WTC11 (cell line): ENCODE measurements at places on chromosomes 5 and 9. TPM values are rescaled to one million over a fixed set of nuclear protein-coding genes. Genes with fewer than 3 reads are reported as not detected.

- DNase-seq, result no peak
Measured at GRCh38 chr5:77981820-77982219, 205.7 kb upstream of the TBCA start.

DNA sequence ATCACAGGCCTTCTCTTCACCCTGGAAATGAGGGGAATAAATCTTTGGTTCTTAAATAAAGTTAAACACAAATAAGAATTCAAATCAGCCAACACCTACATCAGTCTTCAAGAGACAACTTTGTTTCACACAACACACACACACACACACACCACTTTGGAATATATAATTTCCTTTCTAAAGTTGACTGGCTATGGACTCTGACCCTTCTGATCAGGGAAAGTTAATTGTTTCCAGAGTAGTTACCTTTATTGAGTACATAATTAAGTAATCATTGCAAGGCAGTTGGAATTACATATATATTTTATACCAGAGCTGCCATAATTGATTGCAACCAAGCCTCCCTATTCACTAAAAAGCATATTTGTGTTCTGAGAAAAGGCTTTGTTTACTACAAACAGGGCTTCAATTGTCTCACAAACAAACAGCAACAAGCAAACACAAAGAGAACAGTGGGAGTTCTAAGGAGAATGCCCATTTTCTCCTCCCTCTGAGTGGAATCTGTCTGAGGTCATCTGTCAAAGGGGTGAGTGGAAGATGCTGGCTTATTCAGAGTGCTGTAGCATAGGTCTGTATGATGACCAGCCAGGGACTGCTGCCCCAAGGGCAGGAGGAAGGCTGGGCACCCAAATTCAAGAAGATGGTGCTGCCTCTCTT lies 136.6 kb downstream of the SEMA6A start:
- no peak for DNase-seq

The RGS14 gene
- 60.4 to 74.6 TPM (median 64.6 TPM) in 3 replicates for total RNA-seq

DNA sequence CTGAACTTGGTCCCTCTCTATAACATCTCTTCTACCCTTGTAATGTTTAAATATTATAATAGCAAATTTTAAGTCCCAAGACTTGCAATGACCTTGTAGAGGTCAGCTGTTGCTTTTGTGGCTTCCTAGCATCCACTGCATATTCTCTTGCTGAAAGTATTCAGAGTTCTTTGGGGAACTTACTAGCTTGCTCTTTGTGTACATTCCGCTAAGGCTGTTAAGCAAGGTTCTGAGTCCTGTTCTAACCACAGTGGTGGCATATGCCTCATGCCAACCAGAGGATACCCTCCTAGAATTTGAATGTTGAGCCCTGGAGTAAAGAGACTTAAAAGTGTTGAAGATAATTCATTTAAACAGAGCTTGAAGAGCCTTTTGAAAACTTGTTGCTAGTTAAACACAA lies 570.9 kb downstream of the TLE1 start:
- DNase-seq, result no peak

- DNase-seq, result no peak
Measured at GRCh38 chr5:154956712-154957111, 15.8 kb downstream of the MRPL22 start.

DNA sequence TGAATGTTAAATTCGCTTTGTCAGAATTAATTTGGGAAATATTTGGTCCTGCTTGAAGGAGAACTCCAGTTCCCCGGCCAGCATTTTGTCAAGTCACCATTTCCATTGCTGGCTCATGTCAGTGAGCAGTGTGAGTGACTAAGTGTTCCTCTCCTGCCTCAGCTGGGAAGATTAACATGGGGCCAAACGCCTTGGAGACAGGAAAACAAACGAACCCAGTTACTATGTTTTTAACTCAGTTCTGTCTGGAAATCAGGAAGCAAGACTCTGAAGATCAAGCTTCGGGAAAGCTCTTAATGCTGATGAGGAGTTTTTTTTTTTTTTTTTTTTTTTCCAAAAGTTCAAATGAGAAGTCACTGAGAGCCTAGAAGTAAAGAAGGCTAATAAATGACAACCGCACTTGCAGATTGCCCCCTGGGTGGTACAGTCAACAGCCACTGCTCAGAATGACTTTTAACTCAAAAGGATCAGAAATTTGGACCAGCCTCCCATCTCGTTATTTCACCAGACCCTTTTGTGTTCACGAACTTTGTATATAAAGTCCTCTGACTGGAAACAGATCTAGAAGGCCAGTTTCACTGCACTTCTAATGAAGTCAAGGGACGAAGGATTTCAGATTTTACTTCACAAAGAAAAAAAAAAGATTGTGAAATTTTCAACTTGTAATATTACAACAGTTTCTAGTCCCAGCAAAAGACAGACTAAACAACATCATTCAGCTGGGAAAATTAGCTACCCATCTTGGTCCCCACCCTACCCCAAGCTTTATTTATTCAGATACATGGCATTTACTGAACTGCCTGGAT lies 121.3 kb downstream of the LHFPL2 start:
- DNase-seq, result no peak

DNA sequence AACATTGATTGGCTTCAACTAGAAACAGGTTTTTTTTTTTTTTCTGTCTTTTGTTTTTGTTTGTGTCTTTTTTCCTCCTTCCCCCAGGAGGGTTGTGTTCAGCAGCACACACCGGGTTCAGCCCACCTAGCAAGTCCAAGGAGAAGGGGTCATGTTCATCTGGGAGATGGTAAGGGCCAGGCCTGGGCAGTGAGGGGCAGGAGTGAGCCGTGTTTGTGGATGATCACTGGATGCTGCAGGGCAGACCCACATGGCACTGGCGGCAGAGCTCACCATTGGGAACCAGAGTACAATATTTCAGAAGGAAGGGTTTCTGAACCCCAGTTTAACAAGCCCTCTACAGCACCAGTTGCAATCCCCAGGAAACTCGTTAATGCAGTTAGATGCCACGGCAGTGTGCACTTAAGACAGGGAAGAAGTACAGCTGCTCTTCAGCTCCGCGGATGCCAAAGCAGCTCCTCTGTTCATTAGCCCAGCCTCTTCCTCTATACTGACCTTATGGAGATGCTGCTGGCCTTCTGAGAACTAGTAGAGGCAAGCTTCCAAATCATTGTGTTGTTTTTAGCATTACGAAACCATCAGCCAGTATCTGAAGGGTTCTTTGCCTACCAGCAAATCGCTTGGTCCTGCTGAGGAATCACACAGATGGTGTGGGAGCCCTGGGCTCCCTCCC lies 508.2 kb upstream of the WWC1 start:
- DNase-seq, result no peak

DNA sequence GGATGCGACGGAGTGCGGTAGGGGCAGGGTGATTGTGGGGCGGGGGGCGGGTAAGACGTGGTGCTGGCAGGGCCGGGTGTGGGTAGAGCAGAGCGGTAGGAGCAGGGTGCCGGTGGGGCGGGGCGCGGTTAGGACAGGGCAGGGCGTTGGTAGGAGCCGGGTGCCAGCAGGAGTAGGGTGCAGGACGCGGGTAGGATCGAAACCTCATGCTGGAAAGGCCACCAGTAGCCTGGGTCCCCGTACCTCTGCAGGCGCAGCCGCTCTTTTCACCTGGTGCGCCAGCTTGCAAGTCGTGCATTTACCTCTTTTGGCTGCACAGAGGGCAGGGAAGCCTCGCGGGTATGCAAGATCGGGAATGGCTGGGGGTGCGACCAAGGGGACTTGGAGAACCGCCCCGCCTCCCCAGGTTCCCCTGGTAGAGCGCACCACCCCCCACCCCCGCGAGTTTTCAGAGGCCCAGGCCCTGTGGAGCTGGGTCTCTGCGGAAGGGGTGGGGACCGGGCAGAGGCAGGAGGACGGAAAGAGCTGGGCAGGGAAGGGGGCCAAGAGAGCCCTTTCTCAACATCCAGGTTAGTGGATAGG lies 104.8 kb upstream of the SIMC1 start:
- DNase-seq, result peak; percentile 42

The CDKN2A gene
- total RNA-seq, result 0.50 to 0.57 TPM (median 0.57 TPM) in 3 replicates

The PCDHA13 gene
- 2.4 to 3.8 TPM (median 3.0 TPM) in 3 replicates for total RNA-seq

The CCNJL gene
- total RNA-seq, result 27.9 to 31.3 TPM (median 28.6 TPM) in 3 replicates

The WDR38 gene
- total RNA-seq, result not detected in 3 replicates

DNA sequence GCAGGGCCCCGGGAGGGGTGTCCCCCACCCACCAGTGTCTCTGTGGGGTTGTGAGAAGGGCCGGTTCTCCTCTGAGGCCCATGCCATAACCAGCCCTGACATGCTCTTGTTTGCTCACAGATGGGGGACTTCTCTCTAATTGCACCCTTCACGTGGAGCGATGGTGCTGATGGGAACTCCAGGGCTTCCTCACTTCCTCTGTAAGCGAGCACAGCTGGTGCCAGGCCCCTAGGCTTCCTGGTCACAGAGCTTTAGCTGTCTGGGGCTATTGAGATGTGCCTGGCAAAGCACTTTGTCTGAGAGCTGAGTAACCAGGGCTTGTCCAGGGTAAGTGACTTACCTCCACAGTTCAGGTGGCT lies 36.4 kb downstream of the PHF2 start:
- no peak for DNase-seq

DNA sequence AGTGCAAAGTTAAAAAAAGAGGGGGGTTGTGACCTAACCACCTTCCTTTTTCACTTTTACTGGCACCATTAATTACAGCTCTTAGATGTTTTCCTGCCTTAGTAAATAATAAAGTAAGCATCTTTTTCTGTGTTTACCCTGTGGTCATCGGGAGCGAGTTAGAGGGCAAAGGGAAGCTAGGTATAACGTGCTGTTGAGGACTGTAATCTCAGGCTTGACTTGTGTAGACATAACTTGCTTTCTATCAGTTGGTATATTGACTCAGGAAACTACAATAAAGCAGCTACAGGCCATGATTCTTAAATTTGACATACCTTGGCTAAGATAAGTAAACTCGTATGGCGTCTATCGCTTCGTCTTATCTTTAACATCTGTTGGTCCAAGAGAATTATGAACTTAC lies 509.8 kb upstream of the CHD1 start:
- no peak for DNase-seq

The SHB gene
- 9.5 to 12.2 TPM (median 10.6 TPM) in 3 replicates for total RNA-seq

- no peak for DNase-seq
Measured at GRCh38 chr5:24444414-24444813, 200.4 kb downstream of the CDH10 start.

The SGCD gene
- total RNA-seq, result 0.07 to 0.33 TPM (median 0.32 TPM) in 3 replicates

The NPR3 gene
- 0.05 to 0.23 TPM (median 0.09 TPM) in 3 replicates for total RNA-seq

- peak; percentile 42 for DNase-seq
Measured at GRCh38 chr5:10607023-10607665, 43.3 kb downstream of the ANKRD33B start.

The FABP6 gene
- 2.3 to 4.9 TPM (median 2.9 TPM) in 3 replicates for total RNA-seq

GRCh38 chr9:77127071-77127470 lies 50.3 kb upstream of the VPS13A start:
- no peak for DNase-seq

- peak; percentile 59 for DNase-seq
Measured at GRCh38 chr9:127706836-127707241, at the start of gene CFAP157. TSS of gene CFAP157 (plus strand) at chr9:127706988. CDS start at chr9:127707032, 44 bp downstream.

DNA sequence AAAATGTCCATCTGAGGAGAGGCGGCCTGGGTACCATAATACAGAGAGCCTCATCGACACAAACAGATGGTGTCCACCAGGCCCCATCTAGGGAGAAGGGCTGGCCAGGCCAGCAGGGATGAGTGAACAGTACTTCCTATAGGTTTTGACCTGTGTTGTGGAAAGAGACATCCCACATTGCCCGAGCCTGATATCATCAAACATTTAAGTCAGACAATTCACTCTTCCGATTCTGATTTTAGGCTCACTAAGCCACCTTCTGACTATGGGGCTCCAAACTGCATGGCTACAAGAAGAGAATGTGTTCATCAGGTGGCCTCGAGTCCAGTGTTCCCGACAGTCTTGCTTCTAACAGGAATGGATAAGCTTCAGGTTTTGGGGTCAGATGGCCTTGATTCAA lies 38.9 kb downstream of the SLC22A5 start:
- no peak for DNase-seq

- no peak for DNase-seq
Measured at GRCh38 chr9:89225036-89225435, 46.4 kb upstream of the SHC3 start.

The IFNA21 gene
- total RNA-seq, result not detected in 3 replicates

DNA sequence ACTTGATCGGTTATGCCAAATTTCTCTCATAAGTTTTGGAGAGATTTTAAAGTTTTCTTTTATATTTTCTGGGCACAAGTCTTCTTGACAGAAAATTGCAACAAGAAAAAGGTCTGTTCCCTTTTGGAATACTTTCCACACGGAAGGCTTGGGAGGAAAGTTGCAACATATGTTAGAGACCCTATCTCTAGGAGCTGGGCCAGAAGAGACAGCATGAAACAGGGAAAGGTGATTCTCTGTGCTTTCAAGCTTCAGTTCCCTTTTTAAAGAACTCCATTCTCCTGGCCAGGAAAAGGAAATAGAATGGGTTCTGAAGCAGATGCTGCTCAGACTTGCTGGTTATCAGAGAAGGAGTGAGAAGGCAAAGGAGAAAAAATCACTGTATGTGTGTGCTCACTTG lies 368.3 kb downstream of the SPATA31D1 start:
- DNase-seq, result no peak

The FGD3 gene
- total RNA-seq, result 1.7 to 1.9 TPM (median 1.8 TPM) in 3 replicates

- DNase-seq, result no peak
Measured at GRCh38 chr9:125416517-125416916, 154.9 kb downstream of the GAPVD1 start.

GRCh38 chr9:134659688-134660131 lies 18.1 kb downstream of the COL5A1 start:
- DNase-seq, result no peak

- DNase-seq, result no peak
Measured at GRCh38 chr9:103627731-103628130, 466.4 kb upstream of the SMC2 start.

GRCh38 chr9:110820381-110820780 lies 151.8 kb downstream of the MUSK start:
- no peak for DNase-seq

- no peak for DNase-seq
Measured at GRCh38 chr5:137395011-137395755, 103.9 kb downstream of the SPOCK1 start.

The ANKRD55 gene
- not detected in 3 replicates for total RNA-seq

- peak; percentile 56 for DNase-seq
Measured at GRCh38 chr5:151047814-151048425, 27.5 kb downstream of the GPX3 start.

DNA sequence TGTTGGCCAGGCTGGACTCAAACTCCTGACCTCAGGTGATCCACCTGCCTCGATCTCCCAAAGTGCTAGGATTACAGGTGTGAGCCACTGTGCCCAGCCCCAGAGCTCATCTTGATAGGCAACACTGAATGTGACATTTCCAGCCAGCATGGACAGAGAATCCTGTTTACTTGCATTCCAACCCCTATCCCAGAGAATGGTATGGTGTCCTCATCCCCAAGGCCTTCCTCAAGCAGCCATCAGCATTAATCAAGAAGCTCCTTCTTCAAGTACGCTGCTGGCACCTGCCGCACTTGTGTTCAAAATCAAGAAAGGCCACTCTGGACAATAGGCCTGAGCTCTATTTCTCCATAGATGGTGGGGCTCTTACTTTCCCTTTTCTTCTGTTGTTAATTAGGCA lies 40.2 kb downstream of the STARD4 start:
- DNase-seq, result no peak

GRCh38 chr9:116978155-116978554 lies 291.1 kb downstream of the TRIM32 start:
- DNase-seq, result no peak

The PKD2L2 gene
- total RNA-seq, result 0.21 TPM in 1 of 3 replicates, not detected in the others

The CD274 gene
- 0.05 to 0.42 TPM (median 0.21 TPM) in 3 replicates for total RNA-seq

DNA sequence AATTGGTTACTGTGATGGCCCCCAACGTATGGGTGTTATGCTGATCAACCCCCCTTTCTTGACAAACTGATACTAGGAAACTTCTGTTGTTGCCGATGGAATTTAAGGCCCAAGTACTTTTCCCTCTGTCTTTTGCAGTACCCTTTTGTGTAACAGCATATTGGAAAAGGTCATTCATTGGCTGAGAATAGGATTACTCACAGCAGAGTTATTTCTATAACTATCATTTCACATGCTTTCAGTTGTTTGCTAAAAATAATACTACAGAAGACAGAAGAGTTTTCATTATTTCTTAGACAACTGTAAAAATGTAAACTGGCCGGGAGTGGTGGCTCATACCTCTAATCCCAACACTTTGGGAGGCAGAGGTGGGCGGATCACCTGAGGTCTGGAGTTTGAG lies 329.5 kb downstream of the KIAA0825 start:
- DNase-seq, result no peak
